Cortex of kidney (tissue), 1 donor: ENCODE measurements at places on chromosomes 6 and 20.

DNA sequence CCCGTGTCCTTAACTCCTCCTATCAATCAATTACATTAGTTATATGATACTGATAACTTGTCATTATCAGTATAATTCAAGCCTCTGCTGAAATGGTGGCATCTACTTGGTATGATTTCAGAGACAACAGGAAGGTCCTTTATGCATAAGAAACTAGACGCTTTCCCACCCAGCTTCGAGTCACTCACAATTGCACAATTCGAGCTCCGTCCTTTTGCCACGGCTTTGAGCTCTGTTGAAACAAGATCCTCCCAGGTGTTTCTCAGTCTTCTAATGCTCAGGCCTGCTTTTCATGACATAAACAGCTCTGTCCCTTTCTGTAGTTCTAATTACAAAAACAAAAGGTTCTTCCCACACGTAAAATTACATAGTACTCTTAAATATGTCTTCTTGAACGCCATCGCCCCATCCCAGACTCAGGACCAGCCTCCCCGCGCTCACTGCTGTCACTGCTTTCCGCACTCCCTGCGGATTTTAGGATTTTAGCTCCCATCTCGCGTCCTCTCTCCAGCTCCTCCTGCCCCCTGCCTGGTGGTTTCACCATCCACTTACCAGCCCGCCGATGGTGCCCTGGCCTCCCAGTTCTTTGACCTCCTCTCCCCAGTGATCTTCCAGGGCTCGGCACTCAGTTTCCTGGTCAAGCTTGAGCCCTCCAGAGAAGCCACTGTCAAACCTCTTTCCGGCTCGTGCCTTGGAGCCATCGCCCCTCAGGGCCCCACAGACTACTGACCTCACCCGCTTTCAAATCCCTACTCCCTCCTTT, 23.2 kb upstream of the PNPLA1 start:
- DNase-seq: no peak

DNA sequence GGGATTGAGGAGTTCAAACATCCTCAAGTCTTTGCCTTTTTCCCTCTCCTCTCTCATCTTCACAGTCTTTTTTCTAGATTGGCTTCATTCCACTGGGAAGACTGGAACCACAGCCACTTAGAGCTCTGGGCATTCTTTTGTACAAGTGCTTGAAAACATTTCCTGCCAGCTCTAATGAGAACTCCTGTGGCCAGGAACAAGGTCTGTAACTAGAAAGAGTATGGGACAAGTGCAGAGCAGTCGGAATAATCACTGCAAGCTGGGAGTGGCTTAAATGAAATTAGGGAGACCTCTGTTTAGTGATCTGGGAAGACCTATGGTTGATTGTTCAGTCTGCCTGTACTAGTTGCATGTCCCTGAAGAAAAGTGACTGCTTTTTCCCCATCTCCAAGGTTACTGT, 41.0 kb upstream of the SMIM8 start:
- DNase-seq: no peak

DNA sequence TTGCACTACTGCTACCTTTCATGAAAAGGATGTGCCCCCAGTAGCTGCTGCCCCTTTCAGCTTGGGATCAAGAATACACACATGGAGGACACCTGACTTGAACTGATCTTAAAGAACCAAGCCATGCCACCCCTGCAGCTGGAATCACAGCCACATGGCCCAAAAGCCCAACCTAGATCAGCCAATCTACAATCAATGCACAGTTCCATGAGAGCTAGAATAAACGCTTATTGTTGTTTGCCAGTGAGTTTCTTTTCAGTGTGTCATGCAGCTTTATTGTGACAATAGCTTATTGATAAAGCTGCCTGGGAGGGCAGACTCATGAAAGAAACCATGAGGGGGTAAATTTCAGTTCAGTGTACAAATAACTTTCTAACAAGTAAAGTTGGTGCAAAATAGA, 397.7 kb downstream of the PTPRT start:
- DNase-seq: no peak

DNA sequence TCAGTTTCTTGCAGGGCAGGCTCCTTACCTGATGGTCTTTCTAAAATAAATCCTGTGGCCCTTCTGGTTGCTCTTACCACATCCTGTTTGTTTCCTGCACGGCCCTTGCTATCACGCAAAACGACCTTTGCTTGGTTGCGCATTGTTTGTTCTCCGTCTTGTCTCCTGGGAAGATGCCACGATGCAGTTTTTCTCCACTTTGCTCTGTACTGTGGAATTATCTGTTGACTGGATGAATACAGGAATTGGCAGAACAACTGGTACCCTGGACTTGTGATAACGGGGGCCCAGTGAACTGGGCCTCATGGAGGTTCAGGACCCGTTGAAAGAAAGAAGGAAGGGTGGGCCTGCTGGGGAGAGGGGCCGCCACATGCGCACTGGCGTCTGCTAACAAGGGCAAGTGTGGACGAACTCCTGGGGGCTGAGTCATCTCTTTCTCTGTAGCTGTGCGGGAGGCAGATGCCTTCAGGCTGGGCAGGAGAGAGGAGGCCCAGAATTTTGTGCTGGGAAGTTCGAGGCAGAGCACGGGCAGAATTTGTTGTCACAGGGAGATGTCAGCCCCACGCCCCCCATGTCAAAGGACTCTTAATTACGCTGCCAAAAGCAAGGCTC, 139.9 kb downstream of the BMP7 start:
- DNase-seq: no peak

GRCh38 chr6:56440551-56440981, 193.2 kb upstream of the COL21A1 start:
- no peak for DNase-seq

- DNase-seq: no peak
Measured at GRCh38 chr6:85640821-85641220, 1.9 kb downstream of the SYNCRIP start.

DNA sequence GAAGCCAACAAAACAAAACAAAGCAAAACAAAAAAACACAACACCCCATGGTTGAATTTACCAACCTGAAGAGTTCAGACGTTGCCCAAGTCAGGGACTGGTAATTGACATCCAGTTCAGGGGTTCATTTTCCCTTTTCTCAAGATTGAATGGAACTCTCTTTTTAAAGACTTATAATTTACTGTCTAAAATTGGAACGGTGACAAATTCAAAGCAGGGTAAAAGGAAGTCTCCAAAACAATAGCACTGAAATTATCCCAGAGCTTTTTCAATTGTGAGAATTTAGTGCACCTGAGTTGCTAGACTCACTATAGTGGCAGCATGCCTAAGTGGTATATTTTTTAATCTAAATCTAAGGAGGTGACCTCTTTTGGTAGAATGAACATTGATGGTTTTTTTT, 90.9 kb upstream of the PREP start:
- no peak for DNase-seq

DNA sequence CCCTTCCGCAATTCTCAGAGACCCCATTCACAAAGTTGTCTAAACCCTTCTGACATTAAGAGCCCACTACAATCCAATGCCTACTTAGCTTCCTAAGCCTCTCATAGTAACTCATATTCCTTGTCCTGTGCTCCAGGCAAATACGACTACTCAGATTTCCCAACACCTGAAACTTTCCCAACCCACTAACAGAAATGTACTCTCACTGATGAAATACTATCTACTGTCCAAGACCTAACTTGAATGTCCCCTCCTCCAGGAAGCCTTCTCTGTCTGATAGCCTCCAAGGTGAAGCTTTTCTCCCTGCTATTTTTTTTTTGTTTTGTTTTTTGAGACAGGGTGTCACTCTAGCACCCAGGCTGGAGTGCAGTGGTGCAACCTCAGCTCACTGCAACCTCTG, 30.4 kb downstream of the GPLD1 start:
- no peak for DNase-seq

DNA sequence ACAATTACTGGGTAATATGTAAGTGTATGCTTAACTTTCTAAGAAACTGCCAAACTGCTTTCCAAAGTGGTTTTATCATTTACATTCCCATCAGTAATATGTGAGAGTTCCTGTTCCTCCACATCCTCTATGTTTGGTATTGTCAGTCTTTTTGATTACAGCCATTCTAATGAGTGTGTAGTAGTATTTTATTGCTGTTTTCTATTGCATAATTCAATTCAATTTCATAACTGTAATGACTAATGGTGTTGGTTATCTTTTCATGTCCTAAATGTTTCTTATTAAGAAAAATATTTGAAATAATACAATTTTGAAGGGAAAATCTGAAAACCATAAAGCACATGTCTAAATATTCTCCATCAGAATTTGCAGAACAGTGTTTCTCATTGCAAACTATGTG, 119.3 kb downstream of the MAP3K7 start:
- DNase-seq: no peak

DNA sequence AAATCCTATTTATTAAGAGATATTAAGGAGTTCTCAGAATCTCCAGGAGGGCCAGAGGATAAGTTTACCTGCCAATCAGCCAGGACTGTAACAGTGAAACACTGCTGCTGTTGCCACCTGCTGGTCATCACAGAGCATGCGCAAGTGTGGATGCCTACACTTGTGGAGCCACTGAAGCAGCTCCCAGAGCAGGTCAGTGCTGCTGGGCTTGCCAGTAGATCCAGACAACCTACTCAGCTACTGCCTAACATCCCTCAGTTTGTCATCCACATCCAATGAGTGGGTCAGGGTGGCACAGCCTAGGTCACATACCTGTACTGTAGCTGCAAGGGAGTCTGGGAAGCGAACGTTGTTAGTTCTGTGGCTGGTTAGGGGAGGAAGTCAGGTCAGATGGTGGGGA, 18.3 kb upstream of the NHSL1 start:
- no peak for DNase-seq

DNA sequence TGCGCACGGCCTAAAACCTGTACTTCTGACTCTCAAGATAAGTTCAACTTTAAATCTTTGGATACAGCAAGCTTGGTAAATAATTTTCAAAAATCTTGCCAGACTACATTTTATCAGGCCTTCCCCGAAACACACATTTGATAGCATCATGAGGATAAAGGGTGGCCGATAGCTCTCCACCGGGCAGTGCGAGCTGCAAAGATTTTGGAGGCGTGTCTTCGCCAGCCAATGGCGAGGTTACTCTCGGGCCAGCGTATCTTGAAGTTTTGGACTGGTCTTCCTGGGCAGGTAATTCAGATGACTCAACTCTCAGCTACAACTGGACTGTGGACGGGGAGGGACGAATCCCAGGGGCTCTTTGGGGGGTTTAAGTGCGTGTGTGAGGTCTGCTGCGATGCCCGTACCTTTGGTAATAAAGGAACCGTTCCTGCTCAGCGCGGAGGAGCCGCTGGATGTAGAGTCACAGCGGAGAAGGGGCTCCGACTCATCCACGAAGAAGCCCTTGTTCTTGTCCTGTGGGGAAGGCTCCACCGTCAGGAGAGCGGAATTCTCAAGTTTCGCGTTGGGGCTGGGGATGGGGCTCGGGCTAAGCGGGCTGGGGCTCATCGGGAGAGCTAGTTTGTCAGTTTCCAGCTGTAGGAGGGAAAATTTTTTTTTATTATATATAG, 75.3 kb downstream of the TNFRSF21 start:
- DNase-seq: no peak

DNA sequence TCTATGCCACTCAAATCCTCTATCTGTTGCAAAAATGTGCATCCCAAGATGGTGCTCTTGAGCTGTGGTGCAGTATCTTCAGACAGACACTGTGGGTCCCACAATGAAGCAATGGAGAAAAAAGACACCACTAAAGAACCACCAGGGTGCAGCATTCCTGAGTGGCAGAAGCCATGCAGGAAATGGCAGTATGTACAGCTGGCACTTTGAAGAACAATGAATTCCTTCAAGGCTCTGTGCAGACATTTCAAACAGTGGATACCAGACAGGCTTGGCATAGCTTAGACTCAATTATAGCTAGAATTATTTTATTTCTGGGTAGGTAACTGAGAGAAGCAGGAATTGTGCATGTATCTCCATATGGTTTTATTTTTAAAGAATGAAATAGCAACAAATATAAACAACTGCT, 24.0 kb upstream of the HDAC2 start:
- DNase-seq: no peak

- DNase-seq: no peak
Measured at GRCh38 chr6:15969236-15969778, 159.6 kb upstream of the MYLIP start.

DNA sequence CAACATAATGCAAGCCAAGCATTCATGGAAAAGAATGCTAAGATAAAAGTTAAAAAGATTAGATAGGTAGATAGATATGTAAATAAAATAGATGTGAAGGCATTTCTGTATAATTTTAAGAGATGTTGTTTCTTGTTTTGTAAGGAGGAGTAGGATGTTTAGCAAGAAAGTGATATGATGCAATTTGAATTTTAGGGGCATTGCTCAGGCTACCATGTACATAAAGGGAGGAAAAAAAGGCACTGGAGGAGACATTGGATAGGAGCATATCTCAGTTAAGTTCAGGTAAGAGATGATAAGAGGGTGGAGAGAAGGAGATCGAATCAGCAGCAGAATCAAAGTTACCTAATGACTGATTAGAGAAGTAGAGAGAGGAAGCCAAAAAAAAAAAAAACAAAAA, 194.7 kb downstream of the TENT5A start:
- no peak for DNase-seq

DNA sequence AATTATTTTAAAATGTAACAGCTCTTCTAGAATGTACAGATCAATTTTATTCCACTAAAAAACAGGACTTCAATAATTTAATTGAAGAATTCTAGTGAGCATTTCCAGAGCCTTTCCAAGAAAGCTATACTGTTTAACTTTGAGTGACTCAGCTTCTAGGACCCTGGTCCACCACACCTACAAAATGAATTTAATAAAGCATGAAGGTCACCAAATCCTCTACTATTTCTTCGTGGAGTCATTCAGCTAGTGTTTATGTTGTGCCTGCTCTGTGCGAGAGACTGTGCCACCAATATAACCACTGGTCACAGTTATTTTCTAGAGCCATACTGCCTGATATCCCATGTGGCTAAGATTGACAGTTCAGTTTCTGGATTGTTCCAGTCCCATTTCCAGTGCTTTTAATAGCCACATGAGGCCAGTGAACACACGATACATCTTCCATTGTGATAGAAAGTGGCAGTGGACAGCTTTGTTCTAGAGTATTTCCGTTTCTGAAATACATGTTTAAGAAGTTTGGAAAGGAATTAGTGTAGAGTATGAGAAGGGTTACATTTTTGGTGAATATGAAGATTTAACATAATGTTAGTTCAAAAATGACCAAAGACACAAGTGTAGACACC, 160.7 kb downstream of the MTHFD1L start:
- DNase-seq: no peak

- DNase-seq: no peak
Measured at GRCh38 chr6:143006787-143007186, 53.9 kb upstream of the AIG1 start.

DNA sequence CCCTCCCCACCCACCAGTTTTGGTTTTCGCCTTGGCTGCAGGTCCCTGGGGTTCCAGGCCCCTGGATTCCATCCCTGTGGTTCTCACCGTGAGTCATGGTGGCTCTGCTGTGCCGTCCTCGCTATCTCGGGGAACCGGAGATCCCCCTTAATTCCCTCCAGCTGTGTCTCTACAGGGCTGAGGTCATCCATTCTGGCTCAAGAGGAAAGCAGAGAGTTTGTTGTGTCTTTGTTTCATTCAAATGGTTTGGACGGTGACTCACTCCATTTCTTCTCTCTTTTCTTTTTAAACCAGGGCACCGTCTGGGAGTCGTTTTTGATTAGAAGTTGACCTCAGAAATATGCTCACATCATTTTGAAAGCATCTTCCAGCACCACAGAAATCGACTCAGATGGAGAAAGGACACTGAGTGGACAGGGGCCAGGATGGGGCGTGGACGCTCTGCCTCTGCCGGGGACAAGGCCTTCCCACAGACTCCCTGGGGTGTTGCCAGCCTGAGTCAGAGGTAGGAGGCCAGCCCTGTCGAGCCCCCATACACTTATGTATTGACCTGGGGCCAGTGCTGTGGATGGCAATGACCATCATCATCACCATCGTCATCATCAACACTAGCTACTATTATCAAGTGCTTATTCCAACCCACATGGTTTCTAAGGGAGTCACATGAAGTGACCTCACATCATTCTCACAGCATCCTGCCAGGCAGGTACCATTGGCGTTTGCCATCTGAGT, 176.2 kb downstream of the NFATC2 start:
- DNase-seq: no peak
